Retinal pigment epithelial cell (primary cell): ENCODE measurements at places on chromosomes 2 and 18.

DNA sequence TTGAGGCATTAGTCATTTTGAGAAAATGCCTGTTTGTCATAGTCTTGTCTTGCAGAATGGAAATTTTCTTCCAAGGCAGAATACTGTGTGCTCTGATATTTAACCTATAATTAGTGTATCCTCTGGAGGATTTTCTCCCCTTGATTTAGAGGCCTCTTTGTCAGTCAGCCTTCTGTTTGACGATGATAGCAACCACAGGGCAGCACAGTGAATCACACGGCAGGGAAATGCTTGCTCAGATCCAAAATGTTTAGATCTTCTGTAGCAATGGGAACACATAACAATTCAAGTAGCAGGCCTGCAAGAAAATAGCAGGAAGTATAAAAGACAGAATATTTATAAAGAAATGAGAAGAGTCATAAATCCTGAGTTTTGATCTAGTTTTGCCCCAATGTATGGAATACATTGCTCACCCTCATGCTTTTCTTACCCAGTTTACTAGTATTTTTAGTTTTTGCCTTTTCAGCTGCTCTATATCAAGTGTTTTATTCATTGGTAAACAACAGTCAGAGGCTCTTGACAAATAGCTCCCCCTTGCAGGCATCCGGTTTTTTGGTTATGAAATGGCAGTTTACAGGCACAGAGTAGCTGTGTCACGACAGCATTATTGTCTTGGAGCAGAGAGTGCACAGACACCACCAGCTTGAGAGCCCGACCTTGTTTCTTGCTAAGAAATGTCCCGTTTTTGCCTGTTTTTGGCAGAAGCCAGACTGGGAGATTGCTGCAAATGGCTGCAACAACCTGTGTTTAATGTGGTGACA, 185.1 kb downstream of the MYO3B start:
- no peak for DNase-seq

- DNase-seq, result no peak
These were observed 2.0 kb upstream of the DDX18 start for GRCh38 chr2:117812443-117812842.

DNA sequence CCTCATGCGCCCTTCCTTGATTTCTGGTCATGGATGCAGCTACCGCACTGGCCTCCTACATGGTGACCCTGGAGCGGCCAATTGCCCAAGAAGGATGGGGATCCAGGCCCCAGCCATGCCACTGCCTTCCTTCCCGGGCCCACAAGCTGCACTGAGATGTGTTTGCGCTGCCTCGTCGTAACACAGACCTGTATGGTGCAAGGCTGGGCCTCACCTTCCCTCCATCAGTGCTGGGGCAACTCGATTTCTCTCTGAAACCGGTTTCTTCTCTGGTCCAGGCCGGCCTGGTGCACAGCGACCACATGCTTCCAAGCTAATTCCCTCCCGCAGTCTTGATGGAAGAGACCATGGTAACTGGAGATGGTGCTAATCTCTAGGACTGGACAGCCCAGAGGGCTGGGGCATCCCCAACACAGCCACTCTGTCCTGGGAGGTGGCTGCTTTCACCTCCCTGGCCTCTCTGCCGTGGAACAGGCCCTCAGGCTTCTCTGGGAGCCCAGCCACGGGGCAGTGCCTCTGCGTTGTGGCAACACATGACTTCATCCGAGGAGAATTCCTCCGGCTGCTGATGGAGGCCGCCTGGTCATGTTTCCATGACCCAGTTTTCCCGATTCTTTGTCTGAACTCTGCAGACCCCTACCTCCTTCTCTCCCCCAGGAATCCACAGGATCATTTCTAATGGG, 184.2 kb downstream of the GLI2 start:
- DNase-seq, result no peak

DNA sequence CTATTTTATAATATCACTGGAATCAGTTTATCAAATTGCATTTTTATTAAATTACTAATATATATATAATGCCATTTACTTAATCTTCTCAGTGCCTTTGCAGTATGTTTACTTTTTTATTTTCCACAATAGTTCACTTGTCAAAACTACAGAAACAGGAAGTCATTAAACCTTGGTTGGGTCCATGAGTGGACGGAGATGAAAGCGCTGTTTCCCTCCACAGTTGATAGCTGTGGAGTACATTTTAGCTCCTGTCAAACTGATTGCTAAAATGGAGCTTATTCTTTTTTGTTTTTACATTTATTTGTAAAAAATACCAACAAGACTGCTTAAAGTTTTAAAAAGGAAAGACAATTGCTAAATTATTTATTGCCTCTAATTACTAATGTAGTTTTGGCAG, 19.2 kb downstream of the MFF start:
- DNase-seq, result no peak

DNA sequence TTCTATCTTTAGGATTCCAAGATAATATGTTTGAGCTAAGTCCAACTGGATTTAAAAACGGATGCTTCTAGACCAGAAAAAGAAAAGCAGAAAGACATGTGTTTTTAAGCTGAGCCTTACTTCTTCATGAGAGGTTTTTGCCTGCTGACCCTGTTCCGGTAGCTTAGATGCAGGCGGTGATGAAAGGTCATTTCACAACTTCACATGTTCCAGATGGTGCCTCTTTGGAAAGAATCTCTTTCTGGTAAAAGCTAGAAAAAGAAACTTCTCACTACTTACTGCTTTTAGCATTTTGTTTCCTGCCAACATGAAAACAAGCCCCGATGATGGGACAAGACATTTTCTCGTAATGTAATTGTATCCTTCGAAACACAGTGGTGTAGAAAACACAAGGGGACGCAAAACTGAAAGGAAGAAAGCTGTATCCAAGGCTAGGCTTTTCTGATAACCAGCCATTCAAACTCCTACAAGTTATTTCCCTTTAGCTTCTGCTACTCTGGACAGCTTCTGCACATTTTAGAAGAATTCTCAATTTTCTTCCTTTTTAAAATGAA, 407.3 kb upstream of the LYPD1 start:
- no peak for DNase-seq
